Placental pericyte (primary cell): ENCODE measurements at places on chromosomes 11 and 22. TPM values are rescaled to one million over a fixed set of nuclear protein-coding genes. Genes with fewer than 3 reads are reported as not detected.

ST13 gene
- 126 and 349 TPM in 2 replicates for total RNA-seq

LMO2 gene
- total RNA-seq = 1.0 TPM in 1 of 2 replicates, not detected in the other

FKBP2 gene
- total RNA-seq = 35.2 and 94.5 TPM in 2 replicates

SLC22A9 gene
- not detected in 2 replicates for total RNA-seq

CDCA5 gene
- total RNA-seq = 1.1 and 32.4 TPM in 2 replicates

CCDC116 gene
- total RNA-seq = 0.14 and 0.22 TPM in 2 replicates

TECTA gene
- total RNA-seq = 0.57 and 2.2 TPM in 2 replicates

TMEM191B gene
- 2.3 TPM in 1 of 2 replicates, not detected in the other for total RNA-seq
